OCI-M1 (cell line): ENCODE measurements at places on chromosomes 3 and 15.

- DNase-seq, result no peak
These were observed 191.3 kb upstream of the ZNF385D start for GRCh38 chr3:21942328-21942727.

DNA sequence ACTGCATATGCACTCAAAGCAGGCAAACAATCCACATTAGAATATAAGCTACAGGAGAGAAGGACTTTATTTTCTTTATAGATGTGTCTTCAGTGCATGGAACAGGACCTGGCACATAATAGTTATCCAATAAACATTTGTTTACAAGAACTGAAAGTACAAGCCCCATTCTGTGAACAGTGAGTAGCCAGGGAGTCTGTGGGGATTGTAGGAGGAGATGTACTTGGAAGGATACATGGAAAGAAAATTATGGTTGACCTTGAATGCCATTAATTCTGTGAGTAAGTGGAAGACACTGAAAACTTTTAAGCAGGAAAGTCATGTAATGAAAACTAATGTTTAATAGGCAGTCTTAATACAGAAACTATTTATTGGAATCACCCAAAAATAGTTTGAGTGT is 28.3 kb downstream of the MASP1 start:
- DNase-seq, result no peak

DNA sequence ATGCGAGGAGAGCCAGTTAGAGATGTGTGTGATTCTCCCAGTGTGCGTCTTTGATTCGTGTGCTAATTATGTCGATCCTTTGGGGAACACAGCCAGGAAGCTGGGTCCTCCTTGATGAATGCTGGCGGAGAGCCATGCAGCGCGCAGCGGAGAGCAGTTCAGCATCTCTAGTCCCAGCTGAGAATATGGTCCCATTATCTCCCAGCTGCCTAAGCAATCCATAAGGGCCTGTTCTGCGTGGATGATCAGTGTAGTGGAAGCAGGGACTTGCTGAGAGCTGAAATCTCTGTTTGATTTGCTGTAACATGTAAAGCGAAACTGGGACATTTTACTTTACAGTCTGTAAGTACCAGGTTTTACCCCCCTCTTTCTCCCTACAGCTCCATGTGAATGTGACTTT is 412.7 kb downstream of the CNTN4 start:
- no peak for DNase-seq

GRCh38 chr3:123262226-123262625 is 60.5 kb downstream of the SEC22A start:
- DNase-seq, result no peak

GRCh38 chr3:156764751-156765150 is 61.4 kb upstream of the LEKR1 start:
- DNase-seq, result no peak

- no peak for DNase-seq
These were observed 52.2 kb downstream of the DNASE1L3 start for GRCh38 chr3:58158442-58159153.

GRCh38 chr3:25510797-25511196 is 82.7 kb downstream of the RARB start:
- no peak for DNase-seq

DNA sequence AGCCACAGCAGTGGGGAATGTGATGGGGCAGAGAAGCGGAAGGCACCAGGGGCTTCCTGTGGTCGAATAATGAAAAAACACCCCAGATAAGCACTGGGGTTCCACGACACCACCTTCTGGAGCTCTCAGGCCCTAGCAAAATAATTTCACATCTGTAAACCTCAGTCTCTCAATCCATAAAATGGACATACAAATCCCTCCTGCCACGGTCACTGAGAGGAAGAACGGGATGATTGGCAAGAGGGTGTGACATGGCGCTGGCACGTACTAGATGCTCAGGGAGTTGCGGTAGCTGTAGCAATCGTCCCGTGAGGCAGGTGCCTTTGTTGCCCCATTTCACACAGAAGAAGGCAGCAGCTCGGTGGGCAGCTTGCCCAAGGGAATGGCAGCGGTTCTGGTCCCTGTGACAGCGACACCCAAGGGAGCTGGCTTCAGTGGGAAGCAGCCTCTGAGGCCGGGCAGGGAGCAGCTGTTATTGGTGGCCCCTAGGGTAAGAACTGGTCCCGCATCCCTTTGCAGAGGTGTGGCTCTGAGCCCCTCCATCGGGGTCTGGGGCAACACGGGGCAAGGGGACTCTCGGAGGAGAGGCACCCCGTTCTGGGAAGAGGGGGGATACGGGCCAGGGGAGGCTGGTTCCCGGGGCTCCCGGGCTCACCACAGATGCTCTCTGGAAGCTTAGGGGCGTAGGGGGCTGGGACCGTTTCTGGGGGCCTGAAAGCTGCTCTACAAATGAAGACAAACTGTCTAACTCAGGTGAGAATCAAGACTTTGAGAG is 114.0 kb upstream of the ALDH1A3 start:
- DNase-seq, result no peak

GRCh38 chr3:6679510-6679909 is 181.4 kb upstream of the GRM7 start:
- peak; percentile 58 for DNase-seq

DNA sequence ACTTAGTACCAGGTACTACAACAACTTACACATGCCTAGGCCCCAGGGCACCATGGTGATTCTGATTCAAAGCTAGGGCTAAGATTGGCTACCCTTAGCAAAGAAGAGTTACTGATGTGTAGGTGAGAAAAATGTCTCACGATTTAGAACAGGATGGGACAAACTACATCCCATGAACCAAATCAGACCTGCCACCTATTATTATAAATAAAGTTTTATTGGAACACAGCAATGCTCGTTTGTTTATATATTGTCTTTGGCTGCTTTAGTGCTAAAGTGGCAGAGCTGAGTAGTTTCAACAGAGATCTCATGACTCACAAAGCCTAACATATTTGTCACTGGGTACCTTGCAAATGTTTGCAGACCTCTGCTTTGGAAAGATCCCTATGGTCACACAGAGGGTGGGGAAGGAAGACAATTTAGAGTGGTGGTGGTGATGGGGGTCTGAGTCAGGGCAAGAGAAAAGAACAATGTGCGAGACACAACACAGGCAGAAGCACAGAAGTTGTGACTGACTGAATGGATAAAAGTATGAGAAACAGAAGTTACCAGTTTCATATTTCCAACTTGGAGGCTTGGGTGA is 770.6 kb upstream of the CFAP20DC start:
- DNase-seq, result no peak

GRCh38 chr3:118792191-118792590 is 242.5 kb downstream of the IGSF11 start:
- DNase-seq, result no peak

GRCh38 chr3:59573911-59574310 is 524.1 kb upstream of the CFAP20DC start:
- no peak for DNase-seq
